Activated CD4-positive, alpha-beta T cell treated with anti-CD3 and anti-CD28 coated beads, Interleukin-2, amount 10 ng/mL, durations not matched to agents 7 days and 5 days (primary cell): ENCODE measurements at places on chromosomes 5 and 9. TPM values are rescaled to one million over a fixed set of nuclear protein-coding genes. Genes with fewer than 3 reads are reported as not detected.

Gene IL9
- total RNA-seq: not detected

Gene NUTM2F
- not detected for total RNA-seq

Gene ADAMTS6
- total RNA-seq: 2.8 TPM

Gene ENTREP1
- total RNA-seq: not detected

Gene SHC3
- total RNA-seq: not detected

Gene KCNV2
- not detected for total RNA-seq

Gene ROPN1L
- total RNA-seq: 4.1 TPM

Gene CATSPER3
- total RNA-seq: 1.2 TPM

Gene WDR5
- 42.5 TPM for total RNA-seq

Gene SPATA31D4
- total RNA-seq: not detected

Gene TRAPPC13
- total RNA-seq: 24.5 TPM

Gene AFAP1L1
- not detected for total RNA-seq

- H3K4me3 ChIP-seq: no peak overlapping the region
- no peak overlapping the region for H3K27ac ChIP-seq
- H3K27me3 ChIP-seq: no peaks in the 10 kb centered on the region
- DNase-seq: no peak
- H3K4me1 ChIP-seq: no peaks in the 10 kb centered on the region
Measured at GRCh38 chr5:179195561-179196404, 135.6 kb downstream of the ZNF354C start.

- no peak for DNase-seq
- no peaks in the 10 kb centered on the region for H3K27me3 ChIP-seq
- H3K36me3 ChIP-seq: peaks cover 52% of the 10 kb centered on the region
Measured at GRCh38 chr9:83967073-83967472, 12.9 kb downstream of the HNRNPK start.

- H3K4me3 ChIP-seq: peak overlapping the region; percentile 56
- no peaks in the 10 kb centered on the region for H3K27me3 ChIP-seq
- H3K27ac ChIP-seq: peak overlapping the region; percentile 85
- no peaks in the 10 kb centered on the region for H3K4me1 ChIP-seq
- peak; percentile 55 for DNase-seq
Measured at GRCh38 chr9:35726931-35727330, 5.1 kb downstream of the TLN1 start.

DNA sequence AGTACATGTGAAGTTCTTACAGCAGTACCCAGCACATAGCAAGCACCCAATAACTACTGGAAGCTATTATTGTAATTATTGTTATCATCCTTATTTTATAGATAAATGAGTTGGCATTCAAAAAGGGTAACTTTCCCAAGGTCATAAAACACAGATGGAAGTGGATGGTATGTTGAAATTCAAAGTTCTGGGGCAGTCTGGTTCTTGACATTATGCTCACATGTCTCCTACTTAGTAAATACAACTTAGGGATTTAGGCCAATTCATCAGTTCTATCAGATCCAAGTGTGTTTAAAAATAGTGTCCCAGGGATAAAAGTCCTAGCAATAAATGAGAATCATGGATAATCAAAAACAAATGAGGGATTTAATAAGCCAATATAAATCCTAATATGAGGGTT, 265.2 kb downstream of the ADAMTSL1 start:
- H3K27ac ChIP-seq: no peak overlapping the region
- no peaks in the 10 kb centered on the region for H3K36me3 ChIP-seq
- H3K4me3 ChIP-seq: no peak overlapping the region
- peaks cover 10% of the 10 kb centered on the region for H3K27me3 ChIP-seq
- DNase-seq: no peak
- no peaks in the 10 kb centered on the region for H3K4me1 ChIP-seq

DNA sequence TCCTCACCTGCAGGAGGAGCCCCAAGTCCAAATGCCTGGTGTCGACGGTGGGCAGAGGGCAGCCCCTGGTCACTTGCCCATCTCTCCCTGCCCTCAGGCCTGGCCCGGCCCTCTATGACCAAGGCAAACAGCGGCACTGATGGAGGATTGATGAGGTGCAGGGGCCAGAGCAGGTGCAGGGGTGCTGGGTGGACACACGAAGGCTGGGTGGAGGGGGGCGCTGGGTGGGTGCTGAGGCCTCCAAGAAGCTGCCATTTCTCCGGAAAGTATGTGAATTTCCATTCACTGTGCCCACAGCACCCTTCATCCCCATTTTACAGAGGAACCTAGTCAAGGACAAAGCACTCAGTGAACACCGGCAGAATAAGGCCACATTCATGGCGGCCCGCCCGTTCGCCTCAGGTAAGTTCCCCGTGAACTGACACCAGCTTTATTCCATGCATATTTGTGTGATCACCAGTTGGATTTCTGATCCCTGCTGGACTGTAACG, 143.8 kb upstream of the PPP1R26 start:
- H3K27me3 ChIP-seq: peaks cover 6% of the 10 kb centered on the region
- H3K36me3 ChIP-seq: no peaks in the 10 kb centered on the region
- H3K27ac ChIP-seq: no peak overlapping the region
- no peak overlapping the region for H3K4me3 ChIP-seq

GRCh38 chr5:82422001-82422740, 144.0 kb upstream of the RPS23 start:
- H3K36me3 ChIP-seq: no peaks in the 10 kb centered on the region
- no peak overlapping the region for H3K27ac ChIP-seq
- peaks cover 2% of the 10 kb centered on the region for H3K27me3 ChIP-seq
- no peak for DNase-seq
- H3K4me3 ChIP-seq: no peak overlapping the region

DNA sequence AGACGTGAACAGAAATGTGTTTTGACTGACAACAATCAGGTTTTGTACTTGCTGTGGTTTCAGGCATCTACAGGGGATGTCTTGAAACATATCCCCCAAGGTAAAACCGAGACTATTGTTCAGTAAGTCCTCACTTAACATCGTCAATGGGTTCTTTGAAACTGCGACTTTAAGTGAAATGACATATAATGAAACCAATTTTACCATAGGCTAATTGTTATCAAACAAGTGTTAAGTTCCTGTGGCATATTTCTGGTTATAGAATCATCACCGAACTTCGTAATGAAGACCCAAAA, 16.4 kb upstream of the OMD start:
- no peak overlapping the region for H3K4me3 ChIP-seq
- no peak overlapping the region for H3K27ac ChIP-seq
- no peaks in the 10 kb centered on the region for H3K36me3 ChIP-seq
- no peak for DNase-seq
- H3K27me3 ChIP-seq: no peaks in the 10 kb centered on the region
- H3K4me1 ChIP-seq: peaks cover 10% of the 10 kb centered on the region

DNA sequence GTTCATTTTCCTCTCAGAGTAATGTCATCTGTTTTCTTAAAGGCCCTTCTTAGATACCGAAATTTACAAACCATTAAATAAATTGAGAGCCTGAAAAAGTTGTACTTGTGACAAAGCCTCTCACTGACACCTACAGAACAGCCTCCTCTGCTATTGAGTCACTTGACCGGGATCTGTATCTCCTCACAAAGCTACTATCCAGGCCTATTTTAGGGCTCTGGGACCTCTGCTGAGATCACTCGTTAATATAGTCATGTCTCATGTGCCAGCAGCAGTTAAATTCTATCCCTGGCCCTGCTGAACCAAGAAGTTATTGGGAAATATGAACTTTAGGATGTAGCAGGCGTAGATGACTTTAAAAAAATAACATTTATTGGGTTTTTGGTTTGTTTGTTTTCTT, 31.1 kb downstream of the FBXO38 start:
- no peaks in the 10 kb centered on the region for H3K27me3 ChIP-seq
- H3K36me3 ChIP-seq: peaks cover 70% of the 10 kb centered on the region
- no peak for DNase-seq
- H3K4me3 ChIP-seq: no peak overlapping the region

DNA sequence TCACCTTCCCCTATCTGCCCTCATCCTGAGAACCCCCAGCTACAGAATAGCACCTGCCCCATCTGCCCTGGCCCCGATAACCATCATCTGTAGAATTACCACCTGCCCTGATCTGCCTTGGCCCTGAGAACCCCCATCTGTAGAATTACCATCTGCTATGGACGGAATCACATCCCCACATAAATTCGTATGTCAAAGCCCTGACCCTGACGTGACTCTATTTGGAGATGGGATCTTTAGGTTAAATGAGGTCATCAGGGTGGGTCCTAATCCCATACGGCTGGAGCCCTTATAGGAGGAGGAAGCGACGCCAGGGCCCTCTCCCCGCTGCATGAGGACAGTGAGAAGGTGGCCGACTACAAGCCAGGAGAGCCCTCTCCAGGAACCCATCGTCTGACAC, 32.6 kb downstream of the SARDH start:
- no peak overlapping the region for H3K27ac ChIP-seq
- DNase-seq: no peak
- no peak overlapping the region for H3K4me3 ChIP-seq
- H3K36me3 ChIP-seq: peaks cover 2% of the 10 kb centered on the region

DNA sequence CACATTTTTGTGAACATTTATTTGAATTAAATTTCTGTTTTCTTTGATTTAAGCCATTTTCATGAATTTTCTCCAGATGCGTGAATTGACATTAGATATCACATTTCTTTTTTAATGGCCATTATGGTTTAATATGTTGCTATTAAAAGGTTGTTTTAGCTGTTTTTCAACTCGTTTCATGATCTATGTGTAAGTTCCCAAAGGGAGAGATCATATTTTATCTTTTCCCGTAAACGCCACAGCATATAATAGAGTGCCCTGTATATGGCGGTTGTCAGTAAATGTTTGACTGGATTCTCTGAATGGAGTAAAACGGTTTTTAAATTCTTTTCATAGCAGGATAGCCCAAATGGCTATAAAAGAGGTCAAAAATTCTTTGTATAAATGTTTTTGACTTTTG, 35.8 kb downstream of the ZCCHC7 start:
- peaks cover 58% of the 10 kb centered on the region for H3K36me3 ChIP-seq
- H3K27ac ChIP-seq: no peak overlapping the region
- no peak for DNase-seq
- no peak overlapping the region for H3K4me3 ChIP-seq

GRCh38 chr5:181120761-181121160, 10.2 kb downstream of the OR2V1 start:
- no peaks in the 10 kb centered on the region for H3K36me3 ChIP-seq
- H3K4me1 ChIP-seq: no peaks in the 10 kb centered on the region
- peaks cover 43% of the 10 kb centered on the region for H3K27me3 ChIP-seq
- no peak overlapping the region for H3K4me3 ChIP-seq

DNA sequence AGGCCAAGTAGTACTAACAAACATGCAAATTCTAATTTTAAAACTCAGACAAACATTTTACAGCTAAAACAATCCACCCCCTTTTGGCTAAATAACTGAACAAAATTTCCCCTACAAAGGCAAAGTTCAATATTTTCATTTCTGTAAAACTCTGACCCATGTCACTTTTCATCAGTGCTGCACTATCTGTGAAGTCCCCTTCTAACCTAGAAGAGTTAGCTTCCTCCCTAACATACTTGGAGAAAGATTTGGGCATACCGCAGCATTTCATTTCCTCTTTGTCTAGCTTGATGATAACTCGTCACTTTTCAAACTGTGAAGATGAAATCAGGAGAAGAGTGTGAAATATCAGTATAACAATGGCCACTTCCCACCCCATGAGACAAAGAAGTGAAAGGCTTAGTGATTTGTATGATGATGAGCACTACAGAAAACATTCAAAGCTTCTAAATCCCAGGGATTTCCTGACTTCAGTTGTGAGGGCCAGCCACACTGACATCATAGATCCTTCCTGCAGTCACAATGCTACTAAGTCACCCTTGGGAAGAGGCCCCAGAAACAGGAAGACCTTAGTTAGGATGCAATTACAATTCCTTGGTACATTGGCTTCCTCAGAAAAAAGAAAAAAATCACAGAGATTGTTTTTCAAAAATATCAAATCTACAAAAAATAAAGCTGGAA, at the start of gene FAM81B:
Gene FAM81B, plus strand, starts transcription at position 555 of the 681 bp plus-strand sequence. Its CDS starts 24 bp downstream, at position 579.
- H3K27me3 ChIP-seq: peaks cover 8% of the 10 kb centered on the region
- no peak within 1 kb of the TSS for H3K4me3 ChIP-seq
- no peak for DNase-seq
- H3K36me3 ChIP-seq: no peaks in the 10 kb centered on the region
- H3K27ac ChIP-seq: no peak within 1 kb of the TSS

DNA sequence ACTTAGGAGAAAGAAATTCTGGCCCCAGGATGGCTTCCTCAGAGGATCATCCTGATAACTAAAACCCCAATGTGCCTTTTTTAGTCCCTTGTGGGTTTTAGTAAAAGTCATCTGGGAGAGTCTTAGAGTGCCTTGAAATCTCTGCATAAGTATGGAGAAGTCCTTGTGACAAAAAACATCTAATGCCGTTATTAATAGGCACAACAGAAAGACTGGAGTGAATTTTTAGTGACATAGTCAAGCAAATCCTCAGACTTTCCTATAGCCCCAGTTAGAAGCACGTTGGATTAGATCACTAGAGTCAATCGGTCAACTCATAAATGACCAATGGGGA, 108.2 kb upstream of the MPDZ start:
- H3K4me3 ChIP-seq: no peak overlapping the region
- H3K4me1 ChIP-seq: no peaks in the 10 kb centered on the region
- no peak overlapping the region for H3K27ac ChIP-seq
- no peak for DNase-seq
- no peaks in the 10 kb centered on the region for H3K27me3 ChIP-seq
- no peaks in the 10 kb centered on the region for H3K36me3 ChIP-seq
